ENCODE measurements at places on chromosomes 5 and 9.

GRCh38 chr5:159463590-159464321 lies 133.5 kb upstream of the IL12B start:
- no peak for DNase-seq

DNA sequence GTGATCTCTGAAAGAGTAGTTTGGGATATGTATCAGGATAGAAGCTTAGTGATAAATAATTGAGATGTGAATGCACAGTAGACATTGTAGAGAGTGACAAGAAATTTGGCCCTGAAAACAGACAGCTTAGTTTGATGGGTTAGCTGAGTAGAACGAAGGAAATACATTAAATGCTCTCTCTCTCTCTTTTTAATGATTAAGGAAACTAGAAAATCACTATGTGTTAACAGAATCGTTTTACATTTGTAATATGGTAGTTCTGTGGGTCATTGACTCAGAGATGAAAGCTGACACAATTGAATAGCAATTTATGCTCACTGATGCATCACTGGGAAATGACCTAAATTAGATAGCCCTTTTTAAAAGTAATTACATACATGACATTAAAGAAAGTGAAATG lies 739.8 kb upstream of the PTPRD start:
- no peak for DNase-seq

- DNase-seq = no peak
Measured at GRCh38 chr5:59616413-59616812, 277.1 kb downstream of the PDE4D start.

DNA sequence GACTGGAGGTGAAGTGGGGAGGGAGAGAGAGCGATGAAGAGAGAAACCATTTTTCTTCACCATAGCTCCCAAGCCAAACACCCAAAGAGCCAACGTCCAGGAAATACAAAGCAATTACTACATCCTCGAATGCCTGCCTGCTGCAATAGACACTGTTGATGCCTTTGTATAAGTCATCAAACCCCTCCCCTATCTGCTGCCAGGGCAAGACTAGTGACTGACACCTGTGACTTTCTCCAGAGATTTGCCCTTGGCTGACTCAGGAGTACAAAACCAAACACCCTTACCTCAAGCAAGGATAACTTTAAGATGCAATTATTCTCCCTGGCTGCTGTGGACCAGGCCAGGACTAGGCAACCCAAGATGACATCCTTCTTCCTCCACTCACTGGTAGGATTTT lies 81.8 kb upstream of the RASA1 start:
- DNase-seq = no peak

DNA sequence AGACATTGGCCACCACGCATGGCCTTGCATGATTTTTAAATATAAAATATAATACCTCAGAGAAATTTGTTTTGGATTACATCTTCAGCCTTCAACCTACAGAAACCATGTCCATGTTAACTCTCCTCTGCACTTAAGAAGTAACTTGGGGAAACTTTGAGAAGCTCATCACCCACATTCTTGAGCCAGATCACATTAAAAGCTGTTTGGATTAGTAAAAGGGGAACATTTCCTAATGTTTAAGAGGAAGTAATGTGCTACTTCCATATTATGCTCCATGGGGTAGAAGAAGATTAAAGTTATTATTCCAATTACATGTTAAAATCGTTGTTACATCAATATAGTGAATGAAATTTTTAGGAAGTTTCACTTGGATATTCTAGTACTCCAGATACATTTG lies 10.4 kb upstream of the CEP120 start:
- DNase-seq = no peak

DNA sequence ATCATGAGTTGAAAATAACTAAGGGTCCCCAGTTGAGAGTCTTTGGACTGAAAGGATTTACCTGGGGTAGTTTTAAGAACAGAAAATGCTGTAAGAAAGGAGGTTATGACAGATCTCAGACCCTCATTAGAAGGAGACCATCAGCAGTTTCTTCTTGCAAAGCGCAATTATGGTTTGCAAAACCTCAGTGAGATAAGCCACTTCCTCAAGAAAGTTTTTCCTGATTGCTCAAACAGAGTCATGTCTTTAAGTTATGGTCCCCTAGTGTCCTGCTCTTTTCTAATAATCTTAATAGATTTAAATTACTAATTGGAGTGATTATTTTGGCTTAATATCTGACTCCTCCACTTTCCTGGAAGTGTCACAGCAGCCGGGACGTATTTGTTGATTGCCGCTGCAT lies 293.2 kb upstream of the KLF4 start:
- DNase-seq = no peak

DNA sequence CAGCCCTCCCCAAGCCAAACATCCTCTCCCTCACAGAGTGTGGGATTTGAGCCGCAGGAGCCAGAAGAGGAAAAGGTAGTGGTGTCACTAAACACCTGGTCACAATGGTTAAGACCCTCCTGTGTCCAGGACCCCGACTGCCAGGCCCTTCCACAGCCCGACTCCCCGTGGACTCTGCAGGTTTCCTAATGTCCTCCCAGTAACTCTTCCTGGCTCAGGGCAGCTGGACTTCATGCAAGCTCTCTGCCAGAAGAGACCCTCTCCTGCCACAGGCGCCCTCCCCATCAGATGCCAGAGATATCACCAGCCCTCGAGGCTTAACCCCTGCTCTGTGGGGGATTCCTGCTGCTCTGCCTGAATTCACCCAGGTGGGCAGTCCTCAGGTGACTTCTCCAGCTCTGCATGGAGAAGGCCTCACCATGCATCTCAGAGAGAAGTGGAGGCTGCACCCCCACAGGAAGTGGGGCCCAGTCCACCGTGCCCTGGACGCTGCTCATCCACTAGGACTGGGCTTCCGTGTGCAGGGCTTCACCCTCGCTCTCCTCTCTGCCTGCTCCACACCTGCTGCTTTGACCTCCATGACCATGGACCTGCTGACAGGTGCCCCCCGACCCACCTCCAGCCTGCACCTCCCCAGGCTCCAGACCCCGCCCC lies 111.2 kb downstream of the ADAMTS2 start:
- DNase-seq = no peak

- no peak for DNase-seq
Measured at GRCh38 chr5:37803487-37803886, 36.4 kb downstream of the GDNF start.

DNA sequence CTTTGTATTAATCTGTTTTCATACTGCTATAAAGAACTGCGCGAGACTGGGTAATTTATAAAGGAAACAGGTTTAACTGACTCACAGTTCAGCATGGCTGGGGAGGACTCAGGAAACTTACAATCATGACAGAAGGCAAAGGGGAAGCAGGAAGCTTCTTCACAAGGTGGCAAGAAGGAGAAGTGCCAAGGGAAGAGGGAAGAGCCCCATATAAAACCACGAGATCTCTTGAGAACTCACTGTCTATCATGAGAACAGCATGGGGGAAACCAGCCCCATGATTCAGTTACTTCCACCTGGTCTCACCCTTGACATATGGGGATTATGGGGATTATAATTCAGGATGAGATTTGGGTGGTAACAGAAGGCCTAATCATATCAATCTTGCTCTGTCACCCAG lies 60.9 kb upstream of the CHD1 start:
- DNase-seq = no peak

DNA sequence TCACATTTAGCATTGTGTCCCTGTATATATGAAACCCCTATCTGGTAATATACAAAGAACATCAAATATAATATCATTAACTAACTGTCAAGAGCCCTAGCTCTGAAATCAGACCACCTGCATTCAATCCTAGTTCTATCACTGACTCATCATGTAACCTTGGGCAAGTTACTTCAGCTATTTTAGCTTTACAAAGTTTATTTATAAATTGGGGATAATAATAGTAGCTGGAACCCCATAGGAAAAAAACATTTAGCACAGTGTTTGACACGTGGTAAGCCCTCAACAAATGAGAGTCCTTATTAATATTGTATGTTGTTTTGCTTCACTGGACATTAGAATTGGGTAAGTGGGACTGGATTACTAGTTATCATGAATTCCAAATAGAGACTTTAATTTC lies 157.5 kb downstream of the EBF1 start:
- DNase-seq = no peak
